ENCODE measurements at places on chromosomes 4 and X. TPM values are rescaled to one million over a fixed set of nuclear protein-coding genes. Genes with fewer than 3 reads are reported as not detected.

DNA sequence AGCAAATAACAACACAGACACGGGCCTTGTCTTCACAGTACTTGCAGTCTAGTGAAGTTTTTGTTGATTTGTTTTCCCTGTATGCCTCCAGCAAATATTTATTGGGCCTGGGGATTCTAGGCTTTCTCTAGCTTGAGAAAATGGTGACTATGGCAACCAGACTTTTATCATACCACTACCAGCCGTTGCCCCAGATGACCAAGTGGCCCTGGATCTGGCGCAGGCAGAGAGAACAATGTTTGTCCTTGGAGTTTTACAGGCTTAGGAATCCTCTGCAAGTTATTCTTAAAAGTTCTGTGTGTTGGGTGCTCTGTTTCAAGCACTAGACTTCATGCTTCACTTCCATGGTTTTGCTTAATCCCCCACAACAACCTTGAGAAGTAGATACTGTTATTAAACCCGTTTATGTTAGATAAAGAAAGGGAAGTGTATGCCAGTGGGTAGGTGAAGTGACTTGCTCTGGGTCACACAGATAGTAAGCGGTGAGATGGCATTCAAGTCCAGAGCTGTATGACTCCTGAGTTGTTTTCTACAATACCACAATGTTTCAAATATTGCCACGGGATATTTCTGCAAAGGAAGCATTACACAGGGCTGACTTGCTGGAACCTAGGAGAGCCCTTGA, 94.6 kb downstream of the AKAP4 start:
- no peaks in the 10 kb centered on the region for H3K36me3 ChIP-seq
- peaks cover 7% of the 10 kb centered on the region for H3K4me1 ChIP-seq
- peaks cover 49% of the 10 kb centered on the region for H3K27me3 ChIP-seq
- H3K4me3 ChIP-seq, result no peak overlapping the region

DNA sequence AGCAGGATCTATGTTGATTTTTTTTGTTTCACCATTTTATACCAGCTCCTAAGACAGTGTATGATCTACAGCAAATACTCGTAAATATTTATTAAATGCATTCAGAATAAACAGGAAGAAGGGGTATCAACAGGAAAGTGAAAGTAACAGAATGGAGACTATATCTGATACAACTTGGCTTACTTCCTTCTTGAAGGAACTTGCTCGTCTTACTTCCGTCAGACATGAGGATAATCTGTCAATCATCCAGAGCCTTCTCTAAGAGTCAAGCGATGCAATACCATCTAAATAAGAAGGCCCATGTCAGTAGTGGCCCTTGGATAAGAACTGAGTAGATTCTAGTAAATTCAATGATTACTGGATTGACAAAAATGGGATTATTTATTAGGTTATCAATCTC, 84.2 kb downstream of the CAMK2D start:
- H3K27me3 ChIP-seq, result no peaks in the 10 kb centered on the region
- peak overlapping the region; percentile 85 for H3K27ac ChIP-seq
- H3K4me3 ChIP-seq, result peak overlapping the region; percentile 71
- no peak for DNase-seq
- H3K36me3 ChIP-seq, result peaks cover 20% of the 10 kb centered on the region

The PPP3CA gene
- total RNA-seq, result 15.6 TPM

- no peaks in the 10 kb centered on the region for H3K4me1 ChIP-seq
- H3K27ac ChIP-seq, result no peak overlapping the region
- peaks cover 4% of the 10 kb centered on the region for H3K36me3 ChIP-seq
- H3K27me3 ChIP-seq, result no peaks in the 10 kb centered on the region
- no peak for DNase-seq
Observed at GRCh38 chr4:13347517-13348125, 136.5 kb downstream of the RAB28 start.

DNA sequence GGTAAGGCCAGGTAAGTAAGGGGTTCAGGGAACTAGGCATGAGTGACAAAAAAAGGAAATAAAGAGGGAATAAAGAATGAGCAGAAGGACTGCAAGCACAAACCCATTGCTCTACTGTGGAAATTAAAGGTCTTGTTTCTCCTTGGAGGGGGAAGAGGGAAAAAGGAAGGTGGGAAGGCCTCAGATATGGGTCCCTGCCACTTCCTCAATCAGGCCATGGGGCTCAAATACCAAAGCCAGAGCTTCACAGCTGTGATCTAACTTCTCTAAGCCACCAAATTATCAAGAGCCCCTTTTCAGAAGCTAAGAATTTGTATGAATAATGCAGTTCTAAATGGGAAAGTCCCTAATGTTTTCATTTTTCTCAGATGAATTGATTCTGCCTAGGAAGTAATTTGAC, 4.7 kb downstream of the USP51 start:
- H3K27ac ChIP-seq, result no peak overlapping the region
- DNase-seq, result no peak
- H3K36me3 ChIP-seq, result peaks cover 2% of the 10 kb centered on the region
- H3K4me3 ChIP-seq, result no peak overlapping the region

DNA sequence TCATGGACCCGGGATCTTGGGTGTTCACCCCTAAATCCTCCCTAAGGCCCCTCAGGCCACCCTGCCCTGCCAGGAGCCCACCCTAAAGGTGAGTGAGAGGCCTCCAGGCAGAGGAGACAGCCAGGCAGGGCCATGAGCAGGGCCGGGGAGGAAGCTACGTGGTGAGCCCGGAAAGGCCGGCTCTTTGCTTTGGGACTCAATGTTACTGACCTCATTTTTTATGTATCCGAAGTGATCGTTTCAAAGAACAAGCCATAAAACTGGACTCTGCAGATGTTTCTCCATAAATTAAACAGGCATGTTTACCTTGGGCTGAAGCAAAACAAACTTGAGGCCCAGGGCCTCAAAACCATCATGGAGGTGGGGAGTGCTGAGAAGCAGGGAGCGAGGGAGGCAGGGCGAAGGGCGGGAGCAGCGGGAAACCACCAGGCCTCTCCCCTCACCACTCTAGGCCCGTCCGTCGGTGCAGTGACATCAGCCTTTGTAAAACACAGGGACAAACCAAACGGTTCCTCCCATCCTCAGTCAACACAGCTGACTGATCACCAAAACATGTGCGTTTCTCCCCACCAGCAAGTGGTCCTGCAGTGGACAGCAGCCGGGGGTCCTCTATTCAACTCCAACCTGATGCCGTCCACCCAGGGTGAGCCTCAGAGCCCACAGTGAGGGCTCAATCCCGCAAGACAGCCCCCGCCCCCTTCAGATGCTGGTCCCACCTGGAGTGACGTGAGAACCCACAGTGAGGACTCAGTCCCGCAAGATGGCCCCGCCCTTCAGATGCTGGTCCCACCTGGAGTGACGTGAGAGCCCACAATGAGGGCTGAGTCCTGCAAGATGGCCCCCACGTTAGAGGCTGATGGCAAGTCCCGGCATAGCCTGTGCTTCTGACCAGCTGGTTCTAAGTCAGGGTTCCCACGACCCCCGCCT, 102.9 kb upstream of the LRPAP1 start:
- no peaks in the 10 kb centered on the region for H3K36me3 ChIP-seq
- no peak for DNase-seq
- H3K4me1 ChIP-seq, result no peaks in the 10 kb centered on the region
- no peak overlapping the region for H3K27ac ChIP-seq

The ATP1B4 gene
- total RNA-seq, result not detected

- H3K4me3 ChIP-seq, result peak overlapping the region; percentile 82
- peaks cover 86% of the 10 kb centered on the region for H3K4me1 ChIP-seq
- H3K36me3 ChIP-seq, result peaks cover 27% of the 10 kb centered on the region
- peak; percentile 75 for DNase-seq
- H3K27me3 ChIP-seq, result no peaks in the 10 kb centered on the region
Observed at GRCh38 chr4:71004281-71004851, 10.9 kb downstream of the DCK start.

- H3K4me3 ChIP-seq, result peak within 1 kb of the TSS; percentile 76
- H3K27me3 ChIP-seq, result peaks cover 81% of the 10 kb centered on the region
- H3K4me1 ChIP-seq, result peaks cover 44% of the 10 kb centered on the region
Observed at GRCh38 chr4:153788413-153789276, at the start of gene SFRP2. Gene SFRP2, minus strand, starts transcription at chr4:153789083. Its CDS starts 248 bp downstream, at chr4:153788835.

- DNase-seq, result no peak
- no peaks in the 10 kb centered on the region for H3K36me3 ChIP-seq
- H3K27ac ChIP-seq, result no peak overlapping the region
- H3K4me1 ChIP-seq, result no peaks in the 10 kb centered on the region
Observed at GRCh38 chrX:121151293-121151692, 103.9 kb downstream of the GLUD2 start.

- H3K27ac ChIP-seq, result no peak overlapping the region
- no peak overlapping the region for H3K4me3 ChIP-seq
- H3K27me3 ChIP-seq, result no peaks in the 10 kb centered on the region
- DNase-seq, result no peak
- no peaks in the 10 kb centered on the region for H3K4me1 ChIP-seq
Observed at GRCh38 chr4:111652236-111652635, 493.0 kb upstream of the FAM241A start.

DNA sequence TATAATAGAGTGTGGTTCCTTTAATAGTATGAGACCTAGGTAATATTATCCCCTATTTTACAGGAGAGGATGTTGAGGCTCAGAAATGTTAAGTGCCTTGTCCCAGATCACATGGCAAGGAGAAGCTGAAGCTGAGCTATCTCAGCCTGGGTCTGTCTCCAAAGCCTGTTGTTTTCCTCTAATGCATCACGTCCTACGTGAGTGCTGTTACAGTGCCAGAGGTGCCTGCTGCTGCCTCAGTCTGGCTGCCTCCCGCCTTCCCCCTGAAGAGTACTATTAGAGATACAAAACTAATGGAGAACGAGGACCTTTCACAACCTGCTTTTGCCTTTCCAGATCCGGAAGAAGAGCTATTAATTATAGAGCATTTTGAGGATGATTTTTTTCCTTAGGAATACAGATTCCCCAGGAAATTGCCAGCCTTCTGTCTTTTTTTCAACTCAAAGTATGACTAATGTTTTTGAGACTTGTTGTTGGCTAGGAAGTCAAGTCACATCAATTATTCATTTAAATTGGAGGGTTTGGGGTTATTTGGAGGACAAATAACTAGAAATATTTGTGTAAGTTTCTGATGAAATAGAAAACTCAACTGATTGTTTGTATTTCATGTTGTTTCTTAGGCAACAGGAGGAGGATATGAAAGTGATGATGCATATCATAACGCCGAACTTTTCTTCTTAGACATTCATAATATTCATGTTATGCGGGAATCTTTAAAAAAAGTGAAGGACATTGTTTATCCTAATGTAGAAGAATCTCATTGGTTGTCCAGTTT, 43.9 kb upstream of the MTMR1 start:
- H3K27ac ChIP-seq, result peak overlapping the region; percentile 22
- H3K4me1 ChIP-seq, result no peaks in the 10 kb centered on the region
- H3K4me3 ChIP-seq, result no peak overlapping the region
- H3K27me3 ChIP-seq, result peaks cover 8% of the 10 kb centered on the region

DNA sequence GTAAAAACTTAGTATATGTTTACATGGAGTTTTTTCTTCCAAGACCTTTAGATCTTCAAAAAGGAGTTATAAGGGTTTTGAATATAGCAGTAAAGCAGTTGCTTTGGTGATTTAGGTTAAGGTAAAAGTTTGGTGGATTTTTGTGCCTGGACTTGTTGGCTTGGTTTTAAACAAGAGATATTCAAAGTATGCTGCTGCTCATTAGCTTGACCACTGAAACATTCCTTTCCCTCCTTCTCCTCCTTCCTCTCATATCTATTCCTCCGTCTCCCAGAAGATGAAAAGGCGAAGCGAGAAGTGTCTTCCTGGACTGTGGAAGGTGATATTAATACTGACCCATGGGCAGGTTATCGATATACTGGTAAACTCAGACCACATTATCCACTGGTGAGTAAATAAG, 38.4 kb downstream of the METAP1 start:
- peaks cover 6% of the 10 kb centered on the region for H3K36me3 ChIP-seq
- H3K4me1 ChIP-seq, result peaks cover 21% of the 10 kb centered on the region
- H3K27ac ChIP-seq, result no peak overlapping the region
- H3K27me3 ChIP-seq, result no peaks in the 10 kb centered on the region
- no peak overlapping the region for H3K4me3 ChIP-seq

The CACNA1F gene
- 3.4 TPM for total RNA-seq

DNA sequence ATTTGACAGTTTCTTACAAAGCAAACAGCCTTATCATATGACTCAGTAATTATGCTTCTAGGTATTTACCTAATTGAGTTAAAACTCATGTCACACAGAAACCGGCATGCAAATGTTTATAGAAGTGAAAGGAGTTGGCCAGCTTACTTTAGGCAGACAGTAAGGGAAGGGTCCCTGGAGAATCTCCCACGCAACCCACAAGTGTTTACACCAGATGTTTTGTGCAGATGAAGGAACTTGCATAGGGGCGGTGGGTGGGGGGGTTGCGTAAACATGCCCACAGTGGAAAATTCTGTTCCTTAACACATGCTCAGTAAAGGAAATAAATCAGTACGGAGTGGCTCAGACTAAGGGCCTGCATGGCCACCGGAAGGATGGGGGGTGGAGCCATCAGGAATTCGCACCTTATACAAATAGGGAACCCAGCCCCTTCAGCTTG, 330.5 kb upstream of the AADAT start:
- no peak for DNase-seq
- no peak overlapping the region for H3K4me3 ChIP-seq
- H3K27ac ChIP-seq, result no peak overlapping the region
- H3K36me3 ChIP-seq, result no peaks in the 10 kb centered on the region
- no peaks in the 10 kb centered on the region for H3K4me1 ChIP-seq

DNA sequence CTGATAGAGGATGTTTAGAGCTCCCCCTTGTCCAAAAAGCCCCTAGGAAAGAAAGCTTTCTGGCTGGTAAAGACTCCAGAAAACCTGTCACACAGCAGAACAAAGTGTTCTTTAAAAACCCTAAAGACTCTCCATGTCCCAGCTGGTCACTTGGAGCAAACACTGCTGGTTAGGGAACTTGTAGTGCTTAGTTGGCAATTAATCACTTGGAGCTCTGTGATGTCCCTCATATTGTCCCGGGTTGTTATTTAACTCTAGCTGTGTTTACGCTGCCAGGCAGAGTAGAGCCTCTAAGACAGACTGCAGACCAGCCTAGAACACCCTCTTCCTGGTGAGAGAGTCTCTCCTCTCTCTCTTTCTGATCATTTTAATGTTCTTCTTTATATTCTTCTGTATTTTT, 267.3 kb downstream of the BCOR start:
- peaks cover 7% of the 10 kb centered on the region for H3K4me1 ChIP-seq
- DNase-seq, result no peak
- peaks cover 6% of the 10 kb centered on the region for H3K27me3 ChIP-seq
- H3K36me3 ChIP-seq, result no peaks in the 10 kb centered on the region

DNA sequence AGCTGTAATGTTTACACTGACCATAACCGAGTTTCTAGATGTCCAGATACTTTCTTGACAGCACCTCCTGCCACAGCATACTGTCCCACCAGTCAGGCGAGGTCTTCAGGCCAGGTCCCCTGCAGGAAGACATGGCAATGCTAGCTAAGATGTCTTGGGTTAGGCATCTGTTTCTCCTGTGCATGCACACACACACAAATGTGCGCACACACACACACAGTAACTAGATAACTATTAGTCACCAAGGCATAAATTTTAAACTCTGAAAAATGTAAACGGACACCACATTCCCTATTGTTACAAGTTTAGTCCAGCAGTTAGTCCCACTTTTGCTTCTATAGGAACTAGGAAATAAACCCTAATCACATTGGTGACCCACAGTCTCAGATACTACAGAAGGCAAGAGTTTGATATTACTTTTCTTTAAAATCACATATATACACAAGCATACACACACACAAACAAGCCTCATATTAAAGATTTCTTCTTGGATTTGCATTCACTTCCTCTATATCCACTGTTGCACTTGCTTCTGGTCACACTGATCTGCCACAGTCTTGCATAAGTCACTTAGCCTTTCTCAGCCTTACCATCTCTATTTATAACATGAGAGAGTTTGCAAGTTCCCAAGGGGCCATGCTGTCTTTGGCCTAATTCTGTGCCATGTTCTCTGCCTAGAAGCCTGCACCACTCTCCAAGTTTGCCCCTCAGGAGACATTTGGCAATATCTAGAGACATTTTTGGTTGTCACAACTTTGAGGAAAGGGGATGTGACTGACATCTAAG, 32.2 kb downstream of the IL21 start:
- no peaks in the 10 kb centered on the region for H3K27me3 ChIP-seq
- H3K27ac ChIP-seq, result no peak overlapping the region
- H3K4me1 ChIP-seq, result peaks cover 28% of the 10 kb centered on the region
- H3K36me3 ChIP-seq, result no peaks in the 10 kb centered on the region
- no peak overlapping the region for H3K4me3 ChIP-seq
